ENCODE measurements at places on chromosomes 3 and 15. TPM values are rescaled to one million over a fixed set of nuclear protein-coding genes. Genes with fewer than 3 reads are reported as not detected.

DNA sequence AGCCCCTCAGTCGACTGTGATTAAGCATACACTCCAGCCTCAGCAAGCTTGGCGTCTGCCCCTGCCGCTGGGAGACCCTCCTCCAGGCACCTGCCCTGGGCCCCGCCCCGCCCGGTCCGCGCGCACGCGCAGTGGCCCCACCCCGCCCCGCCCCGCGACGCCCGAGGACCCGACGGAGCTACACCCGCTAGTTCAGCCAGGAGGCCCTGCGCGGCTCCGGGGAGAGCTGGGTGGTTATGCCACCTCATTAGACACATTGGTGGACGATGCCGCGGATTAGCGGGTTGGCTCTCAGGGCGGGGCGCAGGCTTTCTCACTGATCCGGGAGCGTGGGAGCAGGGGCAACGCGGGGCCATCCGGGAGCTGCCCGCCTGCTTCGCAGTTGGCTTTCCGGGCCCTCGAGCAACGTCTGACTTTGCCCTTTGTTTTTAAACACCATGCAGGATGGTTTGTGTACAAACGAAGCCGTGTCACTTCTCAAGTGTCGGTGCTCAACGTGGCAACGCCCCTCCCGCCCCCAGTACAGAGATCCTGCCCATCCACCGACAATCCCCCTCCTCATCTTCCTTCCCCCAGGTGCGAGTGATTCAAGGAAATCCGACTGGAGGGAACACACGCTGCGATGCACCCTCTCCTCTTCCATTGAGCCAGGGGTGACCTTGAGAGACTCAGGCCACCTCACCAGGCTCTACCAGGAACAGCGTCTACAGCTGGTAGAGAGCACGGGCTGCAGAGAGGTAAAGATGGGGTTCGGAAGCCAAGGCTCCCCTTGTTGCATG, 109.3 kb downstream of the SHQ1 start:
- DNase-seq = no peak

- no peak for DNase-seq
Measured at GRCh38 chr3:135083756-135084155, 288.7 kb downstream of the EPHB1 start.

- DNase-seq = no peak
Measured at GRCh38 chr15:62835762-62836161, 206.8 kb upstream of the TPM1 start.

DNA sequence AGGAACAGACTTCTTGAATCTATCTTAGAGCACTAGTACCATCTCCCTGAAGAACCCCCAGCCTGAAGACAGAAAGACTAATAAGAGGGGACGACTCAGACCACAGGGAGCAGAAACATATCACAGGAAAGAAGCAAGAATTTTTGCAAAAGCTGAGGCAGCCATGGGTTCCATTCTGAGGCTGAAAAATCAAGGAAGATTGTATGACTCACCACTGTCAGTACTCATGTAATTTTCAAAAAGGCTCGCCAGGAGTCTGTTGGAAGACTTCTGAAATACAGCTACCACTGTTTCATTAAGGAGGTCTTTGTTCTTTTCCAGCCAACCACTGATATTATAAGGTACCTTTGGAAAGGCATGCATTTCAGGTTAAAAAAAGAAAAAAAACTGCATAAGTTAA, 47.5 kb downstream of the MYH15 start:
- DNase-seq = no peak

DNA sequence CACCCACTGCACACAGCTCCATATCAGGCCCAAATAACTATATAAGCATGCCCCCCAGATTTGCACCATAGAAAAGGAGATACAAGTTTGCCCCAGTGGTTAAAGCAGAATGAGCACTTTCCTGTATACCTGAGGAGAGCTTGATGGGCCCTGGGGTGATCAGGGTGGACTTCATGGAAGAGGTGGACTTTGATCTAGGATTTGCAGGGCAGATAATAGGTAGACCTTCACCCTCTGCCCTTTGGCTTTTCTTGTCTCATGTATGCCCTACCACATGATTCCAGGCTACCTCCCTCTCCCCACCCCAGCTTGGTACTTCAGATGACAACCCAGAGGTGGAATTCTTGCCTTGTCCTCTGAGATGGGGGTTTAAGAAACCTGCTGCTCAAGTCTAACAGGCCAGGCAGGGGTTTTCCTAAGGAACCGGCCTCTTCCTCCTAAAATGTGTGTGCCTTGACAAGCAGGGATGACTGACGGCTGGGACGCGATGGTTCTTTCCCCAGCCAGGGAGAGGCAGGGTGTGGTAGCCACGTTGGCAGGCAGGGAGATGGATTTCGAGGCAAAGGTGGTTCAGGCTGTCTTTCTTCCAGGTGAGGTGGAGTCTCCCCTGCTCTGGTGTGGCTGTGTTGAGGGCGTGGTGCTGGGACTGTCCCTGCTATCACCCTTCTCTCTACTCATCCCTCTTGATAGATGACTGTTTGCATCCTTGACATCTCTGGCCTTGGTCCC, 6.6 kb upstream of the RHCG start:
- no peak for DNase-seq

GRCh38 chr15:52529341-52529924, 753 bp upstream of the MYO5A start:
- no peak for DNase-seq

DNA sequence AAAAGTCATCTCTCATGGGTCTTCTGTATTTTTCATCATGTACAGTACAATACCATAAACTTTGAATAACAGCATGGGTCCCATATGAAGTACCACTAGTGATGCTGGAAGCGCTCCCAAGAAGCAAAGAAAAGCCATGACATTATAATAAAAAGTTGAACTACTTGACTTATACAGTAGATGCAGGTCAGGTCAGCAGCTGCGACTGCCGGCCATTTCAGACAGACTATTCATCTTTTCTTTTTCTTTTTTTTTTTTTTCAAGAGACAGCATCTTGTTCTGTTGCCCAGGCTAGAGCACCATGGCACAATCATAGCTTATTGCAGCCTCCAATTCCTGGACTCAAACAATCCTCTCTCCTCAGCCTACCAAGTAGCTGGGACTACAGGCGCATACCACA, 10.2 kb downstream of the RAF1 start:
- no peak for DNase-seq

DNA sequence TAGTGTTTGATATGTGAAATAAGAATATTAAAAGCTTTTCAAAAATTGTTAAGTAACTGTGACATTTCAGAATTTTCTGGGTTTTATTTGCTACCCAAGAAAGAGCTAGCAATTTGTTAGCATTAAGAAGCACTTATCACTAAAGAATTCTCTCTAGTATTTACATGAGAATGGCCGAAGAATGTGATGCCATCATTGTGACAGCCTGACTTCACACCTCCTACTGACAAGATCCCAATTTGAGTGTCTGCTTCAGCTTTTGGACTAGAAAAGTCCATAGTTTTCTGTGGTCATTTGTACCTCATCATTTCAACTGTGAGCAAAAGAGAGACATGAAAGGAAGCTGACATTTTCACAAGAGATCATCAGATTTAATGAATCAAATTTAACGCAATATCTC, 548.1 kb upstream of the AGTR1 start:
- DNase-seq = no peak

DNA sequence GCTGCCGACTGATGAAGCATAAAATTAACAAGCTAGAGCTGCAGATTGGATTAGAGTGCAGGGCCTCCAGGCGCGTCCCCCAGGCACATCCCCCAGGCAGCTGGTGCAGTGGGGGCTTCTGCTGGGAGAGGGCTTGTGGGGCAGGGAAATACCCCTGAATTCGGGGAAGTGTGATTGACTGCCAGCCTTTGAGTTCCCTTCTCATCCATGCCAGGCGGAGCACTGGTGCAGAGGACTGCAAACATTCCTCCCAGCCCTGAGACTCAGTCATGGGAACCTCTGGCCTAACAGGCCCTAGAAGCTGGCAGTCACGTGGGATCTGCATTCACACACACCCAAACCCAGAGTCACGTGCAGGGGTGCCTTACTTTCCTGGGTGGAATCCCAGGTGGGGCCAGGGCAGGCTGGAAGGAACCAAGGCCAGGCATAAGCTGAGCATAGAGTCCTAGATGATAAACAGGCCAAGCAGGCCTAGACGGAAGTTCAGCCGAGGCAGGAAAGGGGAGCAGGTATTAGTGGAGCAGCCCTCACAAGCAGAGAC, 46.2 kb upstream of the SEC22A start:
- no peak for DNase-seq

GRCh38 chr15:26864664-26865191, 2.1 kb upstream of the GABRA5 start:
- peak; percentile 77 for DNase-seq

GRCh38 chr15:78437762-78438618, at the start of gene IREB2:
IREB2 (plus strand) TSS chr15:78438216; CDS start chr15:78438338, 122 bp downstream.
- DNase-seq = peak; percentile 99

DNA sequence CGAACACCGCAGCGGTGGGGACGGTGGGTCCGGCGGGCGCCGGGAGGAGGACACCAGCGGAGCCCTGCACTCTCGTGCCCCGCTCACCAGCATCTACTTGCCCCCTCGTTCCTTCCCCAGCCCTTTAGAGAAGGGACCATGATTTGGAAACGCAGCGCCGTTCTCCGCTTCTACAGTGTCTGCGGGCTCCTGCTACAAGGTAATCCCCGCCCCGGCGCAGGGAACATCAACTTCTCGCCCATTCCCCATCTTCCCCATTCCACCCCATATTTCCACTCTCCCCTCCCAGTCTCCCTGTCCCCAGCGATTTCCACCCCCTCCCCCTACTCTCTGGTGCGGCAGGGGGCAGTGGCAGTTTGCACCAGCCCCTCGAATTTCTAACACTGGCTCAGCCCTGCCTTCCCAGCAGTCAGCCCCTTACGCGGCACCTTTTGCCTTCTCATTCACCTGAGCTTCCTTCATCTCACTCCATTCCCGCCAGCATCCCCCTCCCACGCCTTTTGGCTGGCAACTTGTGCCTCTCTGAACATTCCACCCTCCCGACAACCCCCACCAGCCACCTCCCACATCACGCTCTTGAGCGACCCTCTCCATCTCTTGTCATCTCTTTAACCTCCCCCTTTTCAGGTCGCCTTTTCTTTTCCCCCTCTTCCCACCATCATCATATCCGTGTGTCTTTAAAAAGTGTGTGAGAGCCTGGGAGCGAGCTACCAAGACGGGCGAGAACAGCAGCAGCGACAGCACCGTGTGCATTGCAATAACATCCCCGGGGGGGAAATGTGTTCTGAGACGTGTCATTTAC, 882 bp downstream of the CADM2 start:
- DNase-seq = peak; percentile 45

- peak; percentile 17 for DNase-seq
Measured at GRCh38 chr15:60854858-60855564, 374.1 kb downstream of the RORA start.

DNA sequence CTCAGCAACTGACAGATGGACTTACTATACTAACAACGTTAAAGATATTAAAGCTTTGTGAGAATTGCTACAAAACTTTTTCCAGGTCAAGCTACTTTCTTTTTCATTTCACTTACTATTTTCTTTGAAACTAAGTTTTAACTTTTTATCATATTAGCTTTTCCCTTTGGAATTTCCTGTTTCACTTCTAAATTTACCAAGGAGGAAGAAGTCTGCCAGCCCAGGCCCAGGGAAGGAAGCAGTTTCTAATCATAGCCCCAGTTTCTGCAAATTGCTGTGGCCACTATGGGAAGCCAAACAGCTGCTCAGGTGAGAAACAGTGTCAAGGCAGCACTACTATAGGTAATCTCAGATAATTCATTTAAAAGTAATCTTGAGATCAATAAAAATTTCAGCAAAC, 18.4 kb downstream of the CYFIP1 start:
- no peak for DNase-seq

- no peak for DNase-seq
Measured at GRCh38 chr3:52518723-52519444, 14.8 kb downstream of the NT5DC2 start.

DNA sequence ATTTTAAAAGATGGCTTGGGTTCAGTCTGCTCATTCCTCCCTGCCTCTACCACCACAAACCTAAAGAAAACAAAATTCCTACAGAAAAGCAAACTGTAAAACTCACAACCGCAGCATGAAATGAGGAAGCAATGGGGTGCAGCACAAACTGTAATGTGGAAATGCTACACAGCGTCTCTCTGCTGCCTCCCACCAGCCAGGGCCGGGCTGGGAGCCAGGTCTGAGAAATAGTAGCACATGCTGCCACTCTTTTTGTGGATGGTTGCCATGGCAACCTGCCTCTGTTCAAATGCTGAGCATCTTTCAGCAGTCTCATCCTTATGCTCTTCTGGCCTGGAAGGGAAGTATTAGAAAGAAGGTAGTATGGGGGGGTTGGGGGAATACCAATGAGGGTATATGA, 55.4 kb downstream of the EOMES start:
- peak; percentile 76 for DNase-seq

DNA sequence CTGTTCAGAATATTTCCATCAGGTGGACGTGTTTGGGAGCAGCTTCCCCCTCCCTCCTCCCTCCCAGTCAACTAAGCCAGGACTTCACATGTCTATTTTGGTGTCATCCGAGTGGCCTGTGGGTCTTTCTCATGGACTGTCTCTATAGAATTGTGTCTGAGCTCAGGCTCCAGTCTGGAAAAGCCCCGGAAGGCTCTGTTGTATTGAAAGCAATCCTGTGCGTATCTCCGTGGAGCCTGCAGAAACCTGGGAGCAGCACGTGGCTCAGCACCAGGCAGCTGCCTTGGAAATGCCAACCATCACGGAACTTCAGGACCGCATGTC, 25.2 kb downstream of the COLQ start:
- DNase-seq = peak; percentile 30

- DNase-seq = peak; percentile 73
Measured at GRCh38 chr3:56347219-56347871, 120.9 kb downstream of the ERC2 start.

- no peak for DNase-seq
Measured at GRCh38 chr15:38701149-38701548, 136.5 kb upstream of the RASGRP1 start.

- DNase-seq = no peak
Measured at GRCh38 chr3:95434491-95434890, 1371.6 kb downstream of the NSUN3 start.

- no peak for DNase-seq
Measured at GRCh38 chr3:17799312-17799711, 56.9 kb upstream of the TBC1D5 start.

- DNase-seq = no peak
Measured at GRCh38 chr3:49410066-49410845, 1.5 kb downstream of the RHOA start.

DNA sequence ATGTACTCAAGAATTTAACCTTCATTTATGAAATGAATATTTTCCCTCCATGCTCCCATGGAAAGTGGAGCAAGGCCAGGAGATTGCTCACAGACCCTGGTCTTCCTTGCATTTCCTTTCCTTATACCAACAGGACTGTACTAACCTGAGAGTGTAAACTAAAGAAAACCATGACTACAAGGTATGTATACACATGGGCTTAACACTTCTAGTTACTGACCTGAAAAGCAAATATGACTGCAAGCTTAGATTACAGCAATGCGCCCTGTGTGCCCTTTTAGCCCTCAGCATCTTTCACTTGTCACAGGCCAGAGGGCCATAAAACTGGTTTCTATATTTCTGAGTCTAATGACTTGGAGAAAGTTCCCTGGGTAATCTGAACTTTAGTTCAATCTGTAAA, 52.1 kb downstream of the NEK10 start:
- DNase-seq = no peak

Gene GOLGA8H
- total RNA-seq = 2.1 TPM

Gene LXN
- not detected for total RNA-seq

Gene TMEM207
- total RNA-seq = not detected

Gene CLDN18
- total RNA-seq = not detected

Gene ELP6
- total RNA-seq = 41.4 TPM

Gene SHF
- 22.9 TPM for total RNA-seq

Gene TEX55
- total RNA-seq = 0.10 TPM

Gene ITGB5
- total RNA-seq = 85.3 TPM

Gene TGM5
- total RNA-seq = not detected

Gene EXD1
- total RNA-seq = not detected

Gene ALPK3
- 35.9 TPM for total RNA-seq
